ENCODE measurements at places on chromosomes 7 and 10. TPM values are rescaled to one million over a fixed set of nuclear protein-coding genes. Genes with fewer than 3 reads are reported as not detected.

DNA sequence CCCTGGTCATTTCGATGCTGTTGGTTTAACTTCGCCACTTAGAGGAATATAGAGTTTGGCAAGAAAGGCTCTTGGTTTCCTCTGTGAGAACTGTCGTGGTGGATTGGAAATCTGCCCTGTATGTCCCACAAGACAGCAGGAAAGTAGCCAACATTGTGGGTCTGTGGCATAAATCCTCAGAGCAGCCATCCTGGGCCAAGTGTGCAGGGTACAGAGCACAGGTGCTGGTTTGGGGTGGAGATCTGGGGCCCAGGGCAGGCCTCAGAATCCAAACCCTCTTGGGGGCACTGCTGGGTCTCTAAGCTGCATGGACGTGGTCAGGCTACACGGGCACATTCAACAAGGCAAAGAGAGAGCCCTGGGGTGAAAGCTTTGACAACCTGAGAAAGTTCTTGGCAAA, 39.2 kb upstream of the TMEM273 start:
- no peak for DNase-seq

DNA sequence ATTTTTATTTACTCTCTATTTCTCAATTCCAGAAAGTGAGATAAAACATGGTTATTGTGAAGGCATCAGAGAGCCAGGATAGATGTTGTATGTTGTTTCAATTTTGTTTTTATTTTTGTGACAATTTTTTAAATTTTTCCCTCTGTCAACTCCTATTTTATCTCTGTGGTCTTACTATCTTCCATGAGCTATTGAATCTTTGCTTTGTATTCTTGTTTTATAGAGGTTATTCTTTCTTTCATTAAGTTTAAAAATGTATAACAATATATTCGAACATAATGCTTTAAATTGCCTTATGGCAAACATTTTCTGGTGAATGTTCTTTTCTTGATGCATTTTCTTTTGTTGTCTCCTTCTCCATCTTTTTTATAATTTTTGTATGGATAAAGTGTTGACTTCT, 78.4 kb downstream of the POU6F2 start:
- DNase-seq, result no peak

DNA sequence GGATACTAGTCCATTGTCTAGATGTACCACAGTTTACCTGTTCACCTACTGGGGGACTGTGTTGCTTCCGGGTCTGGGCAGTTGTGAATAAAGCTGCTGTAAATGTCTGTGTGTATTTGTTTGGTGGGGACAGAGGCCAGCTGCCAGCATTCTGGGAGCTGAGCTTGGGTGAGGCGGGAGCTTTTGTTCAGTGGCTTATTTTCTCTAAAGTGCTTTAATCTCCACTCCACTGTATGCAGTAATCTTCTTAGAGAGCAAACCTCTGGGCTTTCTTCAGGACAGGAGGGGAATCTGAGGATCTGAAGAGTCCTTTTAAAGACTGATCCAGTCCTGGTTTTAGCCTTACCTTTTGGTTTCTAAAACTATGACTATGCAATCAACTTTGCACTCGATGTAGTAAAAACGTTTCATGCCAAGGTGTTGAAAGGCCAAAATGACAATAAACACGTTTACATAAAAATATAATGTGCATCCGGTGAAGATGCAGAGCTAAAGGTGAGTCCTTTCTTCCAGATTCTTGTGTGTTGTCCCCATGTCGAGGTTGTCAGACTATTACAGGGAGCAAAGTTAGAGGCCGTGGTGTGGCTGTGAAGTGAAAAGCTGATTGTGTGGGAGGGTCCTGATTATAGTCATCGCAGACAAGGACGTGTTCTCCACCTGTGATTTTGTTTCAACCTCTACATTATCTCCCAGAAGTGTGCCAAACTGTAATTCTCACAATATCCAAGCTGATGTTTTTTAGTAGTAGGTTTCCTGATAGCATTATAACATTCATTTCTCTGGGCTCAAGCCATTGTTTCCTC, 279.8 kb downstream of the CAMK1D start:
- DNase-seq, result no peak

- no peak for DNase-seq
Observed at GRCh38 chr7:112212571-112212970, 6.1 kb downstream of the ZNF277 start.

- no peak for DNase-seq
Observed at GRCh38 chr10:34791947-34792346, 23.1 kb downstream of the PARD3 start.

- no peak for DNase-seq
Observed at GRCh38 chr7:33114976-33115375, 5.8 kb upstream of the RP9 start.

The TMEM139 gene
- 2.3 TPM for polyA plus RNA-seq

- peak; percentile 34 for DNase-seq
Observed at GRCh38 chr10:34813626-34814222, 1.4 kb downstream of the PARD3 start.

- no peak for DNase-seq
Observed at GRCh38 chr10:43806831-43807640, 158.4 kb upstream of the ZNF32 start.

DNA sequence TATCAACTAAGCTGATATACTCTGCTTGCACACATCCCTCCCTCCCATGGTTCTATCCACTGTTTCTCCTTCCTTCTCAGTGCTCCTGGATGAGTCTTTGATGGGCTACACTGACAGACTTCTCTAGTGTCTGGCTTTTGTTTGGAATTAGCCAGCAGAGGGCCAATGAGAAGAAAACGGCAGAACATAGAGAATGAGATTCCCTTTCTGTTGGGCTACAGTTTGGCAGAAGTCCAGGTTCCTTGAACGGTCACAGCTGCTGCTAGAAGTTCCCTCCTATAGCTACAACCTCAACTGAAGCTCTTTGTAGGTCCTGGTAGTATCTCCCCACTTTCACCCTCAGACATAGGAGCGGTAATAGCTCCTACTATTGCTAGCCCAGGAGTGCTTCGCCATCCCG, 251.1 kb upstream of the LRRN3 start:
- DNase-seq, result peak; percentile 61

DNA sequence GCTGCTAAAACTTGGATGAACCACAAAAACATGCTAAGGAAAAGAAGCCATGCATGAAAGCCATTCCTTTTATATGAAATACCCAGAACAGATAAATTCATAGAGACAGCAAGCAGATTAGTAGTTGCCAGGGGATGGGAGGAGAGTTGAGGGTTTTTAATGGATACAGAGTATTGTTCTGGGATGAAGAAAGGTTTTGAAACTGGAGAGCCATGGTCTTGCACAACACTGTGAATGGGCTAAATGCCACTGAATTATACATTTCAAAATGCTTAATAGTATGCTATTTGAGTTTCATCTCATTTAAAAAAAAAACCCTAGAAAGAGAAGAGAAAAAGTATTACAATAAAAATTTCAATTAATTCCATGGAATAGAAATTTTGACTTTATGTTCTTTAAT, 154.3 kb downstream of the GNAT3 start:
- DNase-seq, result no peak

DNA sequence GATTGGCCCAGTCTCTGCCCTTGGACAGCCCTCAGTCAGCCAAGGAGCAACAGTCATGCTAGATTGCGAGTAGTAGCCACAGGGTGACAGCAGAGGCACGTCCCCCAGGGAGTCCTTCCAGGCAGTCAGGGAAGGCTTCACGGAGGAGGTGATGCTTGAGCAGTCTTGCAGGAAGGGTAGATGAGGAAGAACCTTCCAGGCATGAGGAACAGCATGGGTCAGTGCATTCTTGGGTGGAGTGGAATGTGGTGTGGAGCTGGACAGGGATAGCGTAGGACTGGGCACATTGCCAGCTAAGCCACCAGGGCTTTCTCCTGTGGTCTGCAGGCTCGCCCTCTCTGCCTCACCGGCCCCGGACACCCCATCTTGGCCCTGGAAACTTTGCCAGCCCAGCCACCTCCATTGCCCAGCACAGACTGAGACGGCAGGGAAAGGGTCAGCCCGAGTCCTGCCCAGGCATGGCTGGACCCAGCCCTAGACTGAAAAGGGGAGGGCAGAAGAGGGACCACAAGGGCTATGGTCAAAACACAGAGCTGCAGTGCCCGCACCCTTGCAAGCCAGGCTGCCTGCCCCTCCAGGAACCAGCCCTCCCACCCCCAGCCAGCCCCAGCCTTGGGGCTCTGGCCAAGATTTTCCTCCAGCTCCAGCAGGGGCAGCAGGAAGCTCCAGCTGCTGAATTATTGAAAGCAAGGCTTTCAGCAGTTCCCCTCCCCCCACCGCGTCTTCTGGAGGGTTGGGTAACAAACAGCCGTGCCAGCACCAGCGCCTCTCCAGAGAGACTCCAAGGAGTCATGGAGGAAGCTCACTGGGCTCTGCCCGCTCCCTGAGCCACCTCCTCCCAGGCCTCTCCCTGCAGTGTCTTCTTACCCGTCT, 18.7 kb downstream of the SRRM3 start:
- peak; percentile 81 for DNase-seq

The GIMAP4 gene
- 8.7 TPM for polyA plus RNA-seq

DNA sequence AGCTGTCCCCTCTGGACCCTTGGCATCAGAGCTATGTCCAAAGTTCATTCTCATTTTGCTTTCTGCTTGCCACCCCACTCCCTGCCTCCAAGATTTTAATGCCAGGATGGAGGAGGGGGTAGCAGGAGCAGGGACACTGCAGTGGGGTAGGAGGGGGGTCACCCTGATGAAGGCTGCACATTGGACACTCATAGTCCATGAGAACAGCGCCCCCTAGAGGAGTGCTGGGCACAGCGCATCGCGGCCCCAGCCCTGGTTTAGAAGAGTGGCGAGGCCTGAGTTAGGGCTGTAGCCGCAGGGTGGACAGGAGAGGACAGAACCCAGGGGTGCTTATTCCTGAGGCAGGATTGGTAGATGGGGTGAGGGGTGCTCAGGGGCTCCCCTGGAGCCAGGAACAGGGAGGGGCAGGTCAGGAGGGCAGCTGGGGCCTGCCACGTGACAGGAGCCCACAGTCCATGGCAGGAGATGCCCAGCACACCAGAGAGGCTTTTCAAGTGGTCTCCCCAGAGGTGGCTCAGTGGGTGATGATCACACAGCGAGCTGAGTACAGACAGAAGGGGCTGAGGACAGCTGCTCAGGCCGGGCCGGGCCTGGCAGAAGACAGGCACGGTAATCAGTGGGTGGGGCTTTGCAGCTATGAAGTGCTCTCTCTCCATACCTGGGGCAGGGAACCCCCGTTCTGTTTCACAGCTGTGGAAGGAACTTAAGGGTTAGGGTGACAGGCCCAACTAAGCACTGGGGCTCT, 71.4 kb downstream of the NEURL1 start:
- no peak for DNase-seq

The TFPI2 gene
- 0.22 TPM for polyA plus RNA-seq

- no peak for DNase-seq
Observed at GRCh38 chr7:150952331-150953050, 25.6 kb downstream of the KCNH2 start.

The PDE6C gene
- polyA plus RNA-seq, result not detected

DNA sequence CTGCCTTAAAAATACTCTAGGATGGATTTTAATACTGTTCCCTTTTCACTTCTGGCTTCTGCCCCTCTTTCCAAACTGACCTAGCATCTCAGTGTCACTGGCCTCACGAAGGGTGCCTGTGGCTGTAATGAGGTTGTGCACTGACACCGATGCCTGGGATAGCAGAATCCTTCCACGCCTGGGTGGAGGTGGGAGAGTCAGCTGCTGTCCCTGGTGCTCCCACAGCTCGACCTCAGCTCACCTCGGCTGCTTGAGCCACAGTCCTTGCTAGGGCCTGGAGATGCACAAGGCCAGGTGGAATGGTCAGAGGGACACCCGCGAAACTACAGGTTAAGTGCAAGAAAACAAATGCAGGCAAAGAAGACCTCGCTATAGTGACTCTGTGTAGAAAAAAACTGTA, 123.4 kb upstream of the ACBD5 start:
- no peak for DNase-seq

The FAM204A gene
- 23.6 TPM for polyA plus RNA-seq

The HECW1 gene
- polyA plus RNA-seq, result 1.7 TPM

The NUP42 gene
- 14.0 TPM for polyA plus RNA-seq

- no peak for DNase-seq
Observed at GRCh38 chr7:101944611-101945010, 127.2 kb downstream of the CUX1 start.

Data from brain (organoid and tissue), 16 donors.